A549 treated with Hydrocortisone at 1 μM for 4 hours (cell line): ENCODE measurements at places on chromosomes 12 and 14. TPM values are rescaled to one million over a fixed set of nuclear protein-coding genes. Genes with fewer than 3 reads are reported as not detected.

RNASE1 gene
- 0.12 to 0.31 TPM (median 0.15 TPM) in 5 replicates for total RNA-seq

WDR89 gene
- 8.1 to 10.8 TPM (median 8.7 TPM) in 5 replicates for total RNA-seq

OTOGL gene
- not detected in 5 replicates for total RNA-seq

COX8C gene
- total RNA-seq = not detected in 5 replicates

SLC25A47 gene
- total RNA-seq = not detected in 5 replicates

FGF23 gene
- total RNA-seq = not detected in 5 replicates

A2ML1 gene
- total RNA-seq = not detected in 5 replicates

RPGRIP1 gene
- 0.09 to 0.25 TPM (median 0.17 TPM) in 5 replicates for total RNA-seq
